ENCODE measurements at places on chromosomes 6 and 20.

DNA sequence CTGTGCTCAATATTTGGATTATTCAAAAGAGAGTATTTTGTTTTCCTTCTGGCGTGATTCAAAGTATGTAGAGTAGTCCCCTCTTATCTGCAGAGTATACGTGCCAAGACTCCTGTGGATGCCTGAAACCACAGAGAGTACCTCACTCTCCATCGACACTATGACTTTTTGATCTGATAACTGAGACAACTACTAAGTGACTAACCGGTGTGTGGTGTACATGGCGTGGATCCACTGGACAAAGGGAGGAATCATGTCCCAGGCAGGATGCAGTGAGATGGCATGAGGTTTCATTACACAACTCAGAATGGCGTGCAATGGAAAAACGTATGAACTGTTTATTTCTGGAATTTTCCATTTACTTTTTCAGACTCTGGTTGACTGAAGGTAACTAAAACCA is 112.2 kb upstream of the PDE7B start:
- no peak for DNase-seq

DNA sequence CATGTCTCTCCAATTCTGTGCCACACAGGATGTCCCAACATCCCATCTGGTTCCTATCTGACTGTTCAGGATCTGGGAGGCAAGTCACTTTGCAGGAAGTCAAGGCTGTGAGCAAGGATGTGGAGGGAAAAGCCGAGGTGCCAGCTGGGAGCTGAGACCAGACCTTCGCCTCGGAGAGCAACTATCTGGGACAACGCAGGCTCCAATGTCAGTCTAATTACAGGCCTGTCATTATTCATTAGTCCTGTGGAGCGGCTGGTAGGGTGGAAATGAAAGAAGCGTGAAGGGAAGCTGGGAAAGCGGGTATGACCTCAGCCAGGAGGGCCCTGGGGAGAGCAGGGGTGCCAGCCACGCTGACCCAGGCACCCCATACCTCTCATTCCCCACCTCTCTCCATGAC is 147.3 kb downstream of the UNC5CL start:
- DNase-seq: no peak

GRCh38 chr20:4415281-4415680 is 306.4 kb upstream of the PRND start:
- DNase-seq: no peak

- DNase-seq: no peak
Measured at GRCh38 chr6:39056681-39057080, 8.1 kb downstream of the GLP1R start.

DNA sequence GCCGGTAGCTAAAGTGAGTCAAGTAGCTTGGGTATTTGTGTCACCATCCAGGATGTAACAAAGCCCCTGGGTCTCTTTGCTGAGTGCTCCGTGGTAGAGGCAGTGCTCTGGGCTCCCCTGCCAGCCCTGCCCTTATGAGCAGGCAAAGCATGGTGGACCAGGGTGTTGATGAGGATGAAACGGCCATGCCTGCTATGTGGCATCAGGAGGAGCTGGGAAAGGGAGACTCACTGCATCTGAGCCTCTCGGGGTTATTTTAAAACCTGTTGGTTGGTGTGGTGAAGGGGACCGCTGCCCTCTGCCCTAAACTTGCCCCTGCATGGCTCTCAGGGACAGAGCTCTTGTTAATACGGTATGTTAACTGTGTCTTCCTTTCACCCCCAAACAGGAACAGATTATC is 143.1 kb downstream of the DTNBP1 start:
- DNase-seq: no peak

DNA sequence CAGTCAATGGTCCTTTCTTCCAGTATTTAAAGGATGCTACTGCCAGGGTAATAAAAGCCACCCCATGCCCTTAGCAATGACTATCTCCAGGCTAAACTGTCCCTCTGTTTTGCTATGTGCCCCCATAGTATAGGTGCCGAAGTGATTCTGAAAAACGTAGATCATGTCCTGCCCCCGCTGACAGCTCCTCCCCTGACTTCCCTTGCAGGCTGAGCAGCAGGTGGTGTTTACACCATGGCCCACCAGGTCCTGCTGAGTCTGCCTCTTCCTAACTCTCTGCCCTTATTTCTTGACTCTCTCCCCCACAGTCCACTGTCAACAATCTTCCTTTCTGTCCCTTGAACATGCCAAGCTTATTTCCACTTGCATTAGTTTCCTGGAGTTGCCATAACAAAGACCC is 352.5 kb upstream of the TSHZ2 start:
- DNase-seq: no peak

- no peak for DNase-seq
Measured at GRCh38 chr6:16229700-16230099, 8.7 kb upstream of the GMPR start.

- DNase-seq: no peak
Measured at GRCh38 chr6:57048577-57048976, 2.1 kb downstream of the KIAA1586 start.

- no peak for DNase-seq
Measured at GRCh38 chr6:123715006-123715863, 78.5 kb upstream of the TRDN start.

- DNase-seq: no peak
Measured at GRCh38 chr6:8434727-8435092, 635 bp downstream of the SLC35B3 start.

GRCh38 chr20:8228315-8228714 is 96.2 kb downstream of the PLCB1 start:
- peak; percentile 16 for DNase-seq

GRCh38 chr20:10637563-10637962 is 36.2 kb downstream of the JAG1 start:
- no peak for DNase-seq

GRCh38 chr20:64277571-64278316 is 22.2 kb downstream of the PCMTD2 start:
- DNase-seq: no peak

- DNase-seq: no peak
Measured at GRCh38 chr6:106051226-106051625, 34.9 kb upstream of the PRDM1 start.

- no peak for DNase-seq
Measured at GRCh38 chr6:154356690-154357089, at the start of gene IPCEF1. TSS of gene IPCEF1 (minus strand) at chr6:154356803. CDS start at chr6:154265947, 90,856 bp downstream.

GRCh38 chr6:164066766-164067165 is 652.2 kb downstream of the QKI start:
- DNase-seq: no peak

GRCh38 chr6:127415096-127415495 is 44.1 kb downstream of the KIAA0408 start:
- no peak for DNase-seq

GRCh38 chr6:93104195-93104817 is 315.1 kb downstream of the EPHA7 start:
- DNase-seq: no peak

DNA sequence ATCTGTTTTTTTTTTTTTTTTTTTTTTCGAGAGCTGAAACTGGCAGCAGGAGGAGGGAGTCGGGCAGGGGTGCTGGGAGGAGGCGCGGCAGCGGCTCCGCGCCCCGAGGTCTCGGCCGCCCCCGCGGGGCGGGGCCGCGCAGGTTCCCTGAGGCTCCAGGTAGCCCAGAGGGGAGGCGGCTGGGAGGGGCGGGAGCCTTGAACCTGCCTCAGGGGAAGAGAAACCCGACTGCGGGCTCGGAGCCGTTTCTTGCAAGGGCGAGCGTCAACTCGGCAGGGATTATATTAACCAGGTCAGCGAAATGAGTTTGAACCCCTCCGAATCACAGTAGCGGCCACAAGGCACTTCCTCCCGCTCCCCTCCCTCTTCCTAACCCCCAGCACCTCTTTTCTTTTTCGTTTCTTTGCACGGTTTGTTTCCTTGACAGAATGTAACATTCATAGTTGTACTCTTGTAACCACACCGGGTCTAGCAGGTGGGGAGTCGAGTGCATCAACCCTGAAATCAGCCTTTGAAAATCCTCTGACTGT is 2.0 kb downstream of the MYB start:
- DNase-seq: peak; percentile 92

DNA sequence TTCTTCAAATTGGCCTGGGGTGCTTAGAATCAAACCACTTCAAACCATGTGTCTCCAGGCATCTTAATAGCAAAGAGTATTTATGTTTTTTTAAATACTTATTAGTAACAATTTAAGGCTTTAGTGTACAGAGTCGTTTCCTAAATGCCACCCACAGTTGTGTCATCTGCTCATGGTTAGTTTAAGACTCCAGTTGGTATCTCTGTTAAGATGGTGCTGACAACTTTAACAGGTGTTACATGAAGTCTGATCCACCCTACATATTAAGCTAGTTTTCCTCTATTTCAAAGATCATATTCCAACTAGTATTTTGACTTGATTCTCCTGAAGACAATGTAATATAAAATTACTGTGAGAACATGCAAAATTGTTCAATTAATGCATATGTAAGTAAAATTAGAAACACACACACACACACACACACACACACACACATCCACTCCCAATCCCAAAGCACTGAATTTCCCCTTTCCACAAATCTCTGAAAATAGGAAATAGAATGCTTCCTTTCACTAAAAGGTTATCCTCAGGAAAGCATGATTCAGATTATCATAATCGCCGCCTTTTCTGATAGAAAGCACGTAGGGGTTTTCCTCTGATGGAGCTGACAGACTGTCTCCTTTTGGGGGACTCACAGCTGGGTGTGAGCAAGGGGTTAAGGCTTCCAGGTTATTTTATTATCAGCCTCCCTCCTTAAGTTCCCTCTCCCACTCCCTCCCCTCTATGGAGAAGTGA is 10.5 kb downstream of the CNKSR3 start:
- DNase-seq: no peak

All from GM06990 (cell line).